ENCODE measurements at places on chromosomes 7 and 10. TPM values are rescaled to one million over a fixed set of nuclear protein-coding genes. Genes with fewer than 3 reads are reported as not detected.

The CLCN1 gene
- polyA plus RNA-seq = not detected

The ERVW-1 gene
- polyA plus RNA-seq = not detected

GRCh38 chr7:92466682-92467081 lies 11.1 kb downstream of the ERVW-1 start:
- no peaks in the 10 kb centered on the region for H3K36me3 ChIP-seq
- no peak for DNase-seq
- H3K27me3 ChIP-seq = no peaks in the 10 kb centered on the region
- no peak overlapping the region for H3K4me3 ChIP-seq

GRCh38 chr7:81688622-81689411 lies 81.0 kb downstream of the HGF start:
- H3K4me3 ChIP-seq = no peak overlapping the region
- no peaks in the 10 kb centered on the region for H3K36me3 ChIP-seq
- no peaks in the 10 kb centered on the region for H3K4me1 ChIP-seq
- no peak for DNase-seq
- H3K27me3 ChIP-seq = no peaks in the 10 kb centered on the region
- no peak overlapping the region for H3K27ac ChIP-seq

DNA sequence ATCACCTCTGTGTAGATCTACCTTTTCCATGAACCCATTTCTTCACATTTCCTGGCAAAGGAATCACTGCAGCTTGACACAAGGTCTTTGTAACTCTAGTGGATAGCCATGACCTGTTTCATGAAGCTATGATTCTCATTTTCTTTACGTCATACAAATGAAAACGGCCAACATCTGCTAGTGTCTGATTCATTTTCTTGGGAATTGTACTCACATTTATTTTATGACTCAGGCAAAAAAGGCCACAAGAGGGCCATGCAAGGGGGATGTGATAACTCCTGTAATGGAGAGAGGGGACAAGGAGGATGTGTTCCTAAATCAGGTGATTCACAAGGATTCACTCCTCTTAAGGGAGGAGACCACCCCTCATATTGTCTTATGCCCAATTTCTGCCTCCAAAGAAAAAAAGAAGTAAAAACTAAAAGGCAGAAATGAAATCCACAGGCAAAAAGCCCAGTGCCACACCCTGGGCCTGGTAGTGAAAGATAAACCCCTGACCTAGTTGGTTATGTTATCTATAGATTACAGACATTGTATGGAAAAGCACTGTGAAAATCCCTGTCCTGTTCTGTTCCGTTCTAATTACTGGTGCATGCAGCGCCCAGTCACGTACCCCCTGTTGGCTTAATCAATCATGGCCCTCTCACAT lies 249.9 kb downstream of the IPMK start:
- DNase-seq = no peak
- no peaks in the 10 kb centered on the region for H3K27me3 ChIP-seq
- H3K4me1 ChIP-seq = no peaks in the 10 kb centered on the region
- no peak overlapping the region for H3K27ac ChIP-seq

All from CD4-positive, CD25-positive, alpha-beta regulatory T cell (primary cell).